ENCODE measurements at places on chromosomes 7 and 10.

DNA sequence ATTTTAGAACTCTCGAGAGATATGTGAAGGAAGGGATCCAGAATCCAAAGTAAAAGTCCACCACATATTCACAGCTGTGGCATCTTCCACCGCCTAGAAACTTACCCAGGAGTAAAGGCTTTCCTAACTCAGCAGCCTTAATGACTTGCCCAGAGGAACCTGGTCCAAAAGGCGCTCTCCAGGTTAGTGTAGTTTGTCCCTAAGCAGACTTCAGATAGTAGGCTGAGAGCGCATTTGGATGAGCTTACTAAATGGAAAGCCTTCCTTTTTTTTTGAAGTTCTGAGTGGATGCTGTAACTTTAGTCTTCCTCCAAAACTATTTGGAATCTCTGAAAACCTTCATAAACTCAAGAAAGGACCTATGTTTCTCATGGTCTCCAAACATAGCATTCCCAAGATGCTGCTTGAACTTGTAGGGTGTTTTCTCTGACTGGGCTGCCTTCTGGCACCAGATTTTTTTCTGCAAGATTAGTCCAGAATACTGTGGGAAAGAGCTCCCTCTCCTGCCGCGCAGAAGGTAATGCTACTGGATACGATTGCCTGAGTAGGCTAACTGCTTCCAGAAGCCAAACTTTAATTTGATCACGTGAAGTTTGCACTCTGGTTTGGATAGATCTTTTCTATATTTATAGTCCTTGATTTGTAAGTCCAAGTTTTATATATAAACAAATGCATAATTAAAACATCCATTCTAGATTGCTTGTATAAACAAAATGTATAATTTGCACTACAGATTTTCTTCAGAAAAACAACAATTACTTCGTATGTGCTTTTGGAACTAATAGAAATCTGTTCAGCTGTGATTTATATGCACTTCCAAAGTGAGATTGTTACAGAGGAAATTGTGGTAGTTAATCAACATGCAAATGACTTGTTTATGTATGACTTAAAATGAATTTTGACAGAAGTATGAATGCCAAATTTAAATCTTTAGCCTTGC is 19.6 kb upstream of the GPR37 start:
- DNase-seq = peak; percentile 16

DNA sequence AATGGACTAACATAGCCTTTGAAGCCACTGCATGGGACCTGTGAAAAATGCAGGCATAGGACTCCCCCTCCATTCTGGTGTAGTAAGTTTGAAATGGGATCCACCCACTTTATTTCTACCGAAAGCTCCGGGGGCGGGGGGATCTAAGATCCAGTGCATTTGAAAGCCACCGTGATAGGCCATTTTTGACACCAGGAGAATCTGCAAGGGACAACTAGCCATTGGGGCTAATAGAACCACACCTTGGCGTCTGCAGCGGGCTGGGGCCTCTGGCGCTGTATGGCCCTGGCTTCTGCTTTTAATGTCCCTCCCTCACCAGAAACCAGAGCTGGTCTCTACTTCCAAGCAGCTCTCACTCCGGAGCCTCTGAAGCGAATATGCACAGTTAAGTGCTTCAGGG is 60.1 kb upstream of the GPR26 start:
- no peak for DNase-seq

DNA sequence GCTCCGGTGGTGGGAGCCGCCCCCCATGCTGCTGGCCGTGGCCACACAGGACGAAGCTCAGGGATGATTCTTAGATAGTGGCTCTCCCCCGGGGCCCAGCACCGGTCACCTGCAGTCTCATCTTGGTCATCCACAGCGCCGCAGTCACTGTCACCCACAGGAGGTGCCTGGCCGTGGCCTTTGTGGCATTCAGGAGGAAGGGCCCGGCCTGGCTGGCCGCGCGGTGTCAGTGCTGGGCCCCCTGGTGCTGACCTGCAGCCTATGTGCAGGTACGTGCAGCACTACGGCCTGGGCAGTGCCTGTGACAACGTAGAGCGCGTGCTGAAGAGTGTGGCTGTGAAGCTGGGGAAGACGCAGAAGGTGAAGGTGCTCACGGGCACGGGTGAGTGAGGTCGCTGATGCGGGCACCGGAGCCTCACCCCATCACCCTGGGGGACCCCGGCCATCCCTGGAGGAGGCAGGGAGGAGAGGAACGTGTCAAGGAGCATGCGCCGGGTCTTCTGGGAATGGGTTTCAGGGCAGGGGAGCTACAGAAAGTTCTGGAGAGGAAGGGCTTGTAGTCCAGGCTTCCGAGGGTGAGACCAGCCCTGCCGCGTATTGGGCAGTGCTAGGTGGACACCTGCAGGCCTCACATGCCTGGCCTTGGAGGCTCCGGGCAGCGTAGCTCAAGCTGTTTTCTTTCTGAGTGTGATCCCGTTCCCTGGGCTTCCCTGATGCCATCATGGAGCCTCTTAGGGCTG is 5.0 kb downstream of the SPRN start:
- no peak for DNase-seq

GRCh38 chr7:135512135-135512887 is 2.4 kb upstream of the CNOT4 start:
- peak; percentile 5 for DNase-seq

GRCh38 chr7:6290319-6290741 is 17.9 kb upstream of the CYTH3 start:
- DNase-seq = no peak

- no peak for DNase-seq
These were observed 30.8 kb downstream of the HIF1AN start for GRCh38 chr10:100566561-100566960.

GRCh38 chr10:51230887-51231585 is 156.7 kb downstream of the PRKG1 start:
- DNase-seq = no peak
